ENCODE measurements at places on chromosomes 6 and 20.

GRCh38 chr20:61886721-61887595, 178.7 kb downstream of the TAF4 start:
- H3K4me1 ChIP-seq, result peaks cover 3% of the 10 kb centered on the region
- H3K36me3 ChIP-seq, result no peaks in the 10 kb centered on the region
- no peak overlapping the region for H3K27ac ChIP-seq

DNA sequence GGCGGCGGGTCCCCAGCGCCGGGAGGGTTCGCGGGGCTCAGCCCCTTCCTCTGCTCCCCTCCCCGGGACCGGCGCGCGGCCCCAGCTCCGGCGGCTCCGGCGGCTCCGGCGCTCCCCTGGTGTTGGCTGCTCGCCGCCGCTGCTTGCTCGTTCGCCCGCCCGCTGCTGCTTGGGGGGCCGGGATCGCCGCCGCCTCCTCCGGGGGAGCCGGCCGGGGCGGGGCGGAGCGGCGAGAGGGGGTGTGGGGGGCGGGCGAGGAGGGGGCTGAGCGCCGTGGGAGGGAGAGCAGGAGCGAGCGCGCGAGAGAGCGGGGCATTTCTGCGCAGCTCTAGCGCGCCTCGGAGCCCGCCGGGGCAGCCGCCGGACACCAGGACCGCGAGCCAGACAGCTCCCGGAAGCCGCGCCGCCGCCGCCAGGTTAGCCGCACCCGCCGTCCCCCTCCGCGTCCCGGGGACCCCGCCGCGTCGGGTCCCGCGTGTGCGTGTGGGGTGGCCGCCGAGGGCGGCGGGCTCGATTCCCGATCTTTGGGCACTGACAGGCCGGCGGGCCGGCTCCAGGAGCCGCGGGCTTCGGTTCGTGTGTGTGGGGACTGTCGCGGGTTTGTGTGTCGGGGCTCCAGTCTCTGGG, 62.0 kb upstream of the EPB41L1 start:
- DNase-seq, result peak; percentile 27
- H3K4me1 ChIP-seq, result peaks cover 11% of the 10 kb centered on the region
- no peak overlapping the region for H3K27ac ChIP-seq
- H3K27me3 ChIP-seq, result peaks cover 50% of the 10 kb centered on the region
- H3K36me3 ChIP-seq, result no peaks in the 10 kb centered on the region
- peak overlapping the region; percentile 80 for H3K4me3 ChIP-seq

DNA sequence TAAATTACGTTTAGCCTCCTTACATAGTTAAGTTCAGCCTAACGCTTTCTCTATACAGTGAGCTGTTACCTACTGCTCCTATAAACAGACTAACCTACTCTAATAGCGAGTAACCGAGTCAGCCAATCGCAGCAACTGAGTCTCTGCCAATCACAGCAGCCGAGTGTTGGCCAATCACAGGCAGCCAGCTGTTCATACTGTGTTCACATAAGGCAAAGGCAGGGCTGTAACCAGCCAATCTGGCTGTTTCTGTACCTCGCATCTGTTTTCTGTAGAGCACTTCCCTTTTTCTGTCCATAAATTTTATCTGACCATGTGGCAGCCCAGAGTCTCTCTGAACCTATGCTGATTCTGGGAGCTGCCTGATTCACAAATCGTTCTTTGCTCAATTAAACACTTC, 263.9 kb upstream of the JARID2 start:
- no peak overlapping the region for H3K4me3 ChIP-seq
- H3K4me1 ChIP-seq, result no peaks in the 10 kb centered on the region
- H3K27ac ChIP-seq, result no peak overlapping the region
- no peaks in the 10 kb centered on the region for H3K36me3 ChIP-seq
- no peaks in the 10 kb centered on the region for H3K27me3 ChIP-seq

- no peak overlapping the region for H3K27ac ChIP-seq
- no peaks in the 10 kb centered on the region for H3K27me3 ChIP-seq
- DNase-seq, result no peak
- H3K4me1 ChIP-seq, result no peaks in the 10 kb centered on the region
These were observed 295.5 kb upstream of the FLRT3 start for GRCh38 chr20:14632906-14633305.

Data from activated naive CD8-positive, alpha-beta T cell treated with anti-CD3 and anti-CD28 coated beads for 36 hours (primary cell).